ENCODE measurements at places on chromosomes 1 and 21.

DNA sequence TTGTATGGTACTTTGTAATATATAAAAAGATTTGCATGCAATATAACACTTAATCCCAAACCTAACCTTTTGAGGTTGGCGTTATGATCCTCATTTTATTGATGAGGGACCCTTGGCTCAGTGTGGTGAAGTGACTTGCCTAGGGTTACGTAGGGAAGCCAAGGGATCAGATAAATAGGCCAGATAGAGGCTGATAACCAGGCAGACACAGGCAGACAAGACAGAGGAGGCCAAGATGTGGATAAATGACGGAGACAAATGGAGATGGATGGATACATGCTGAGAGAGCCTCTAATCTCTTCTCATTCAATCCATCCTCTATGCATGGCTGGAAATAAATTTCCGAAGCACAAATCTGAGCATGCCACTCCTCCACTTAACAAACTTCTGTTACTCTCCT is 136.9 kb upstream of the SPATA6 start:
- DNase-seq, result no peak

DNA sequence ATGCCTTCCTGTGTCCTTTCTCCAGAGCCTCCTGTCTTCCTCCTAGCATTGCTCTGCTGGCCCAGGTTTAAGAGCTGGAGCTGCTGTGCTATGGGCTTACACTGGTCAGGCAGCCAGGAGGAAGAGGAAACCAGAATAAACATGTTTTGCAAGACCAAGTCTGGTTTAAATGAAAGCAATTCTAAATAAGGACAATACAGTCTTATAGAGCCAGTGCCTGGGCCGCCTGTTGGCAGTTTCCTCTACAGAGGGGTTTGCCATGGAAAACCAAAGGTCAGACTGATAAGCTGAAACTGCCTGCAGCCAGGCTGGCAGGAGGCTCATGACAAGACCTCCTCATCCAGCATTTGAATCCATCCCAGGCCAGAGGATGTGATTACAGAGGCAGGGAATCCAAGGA is 92.9 kb upstream of the FGGY start:
- DNase-seq, result no peak

DNA sequence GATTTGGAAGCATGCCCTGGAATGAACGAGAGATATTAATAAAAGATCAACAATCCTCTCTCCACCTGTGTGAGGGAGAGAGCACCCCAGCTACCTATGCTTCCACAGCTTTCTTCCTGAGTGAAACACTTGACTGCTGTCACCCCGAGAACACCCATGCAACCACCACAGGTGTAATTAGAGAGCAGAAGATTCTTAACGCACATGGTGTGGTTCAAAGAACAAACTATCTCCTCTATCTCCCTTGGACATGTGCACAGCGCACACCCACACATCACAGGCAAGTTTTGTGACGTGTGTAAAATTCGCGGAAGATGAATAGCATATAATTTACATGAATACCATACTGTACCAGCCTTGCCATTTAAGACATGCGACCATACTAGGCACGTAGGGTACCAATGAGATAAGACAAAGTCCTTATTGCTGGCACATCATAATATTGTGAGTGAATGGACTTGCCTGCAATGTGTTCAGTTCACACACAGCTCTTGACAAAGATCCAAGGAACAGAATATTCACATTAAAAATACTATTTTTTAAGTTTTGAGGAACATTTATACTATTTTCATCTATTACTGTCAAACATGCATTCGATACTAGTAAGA is 11.6 kb downstream of the ERRFI1 start:
- DNase-seq, result no peak

DNA sequence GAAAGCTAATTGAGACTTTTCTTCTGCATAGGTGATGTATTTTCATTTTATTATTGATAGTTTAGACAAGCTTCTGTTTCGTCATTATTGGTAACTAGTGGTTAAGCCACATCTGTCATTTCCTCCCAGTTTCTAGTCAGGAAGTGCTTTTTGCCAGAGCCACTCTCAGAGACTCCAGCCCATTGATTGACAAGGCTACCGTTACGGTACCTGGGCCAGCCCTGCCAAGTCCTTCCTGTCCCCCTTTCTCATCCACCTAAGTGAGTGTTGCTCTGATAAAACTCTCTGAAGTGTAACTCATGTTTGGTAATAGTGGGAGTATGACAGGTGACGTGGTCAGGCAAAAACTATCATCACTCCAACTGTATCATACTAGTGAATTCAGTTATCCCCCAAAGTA is 29.6 kb upstream of the AGL start:
- peak; percentile 72 for DNase-seq

GRCh38 chr1:245550720-245551043 is 395.9 kb downstream of the KIF26B start:
- DNase-seq, result no peak

GRCh38 chr1:171805395-171806115 is 24.1 kb downstream of the METTL13 start:
- no peak for DNase-seq

- DNase-seq, result no peak
Measured at GRCh38 chr21:34850166-34850690, 181.4 kb downstream of the CLIC6 start.

GRCh38 chr1:222592171-222592570 is 2.4 kb upstream of the TAF1A start:
- DNase-seq, result no peak

DNA sequence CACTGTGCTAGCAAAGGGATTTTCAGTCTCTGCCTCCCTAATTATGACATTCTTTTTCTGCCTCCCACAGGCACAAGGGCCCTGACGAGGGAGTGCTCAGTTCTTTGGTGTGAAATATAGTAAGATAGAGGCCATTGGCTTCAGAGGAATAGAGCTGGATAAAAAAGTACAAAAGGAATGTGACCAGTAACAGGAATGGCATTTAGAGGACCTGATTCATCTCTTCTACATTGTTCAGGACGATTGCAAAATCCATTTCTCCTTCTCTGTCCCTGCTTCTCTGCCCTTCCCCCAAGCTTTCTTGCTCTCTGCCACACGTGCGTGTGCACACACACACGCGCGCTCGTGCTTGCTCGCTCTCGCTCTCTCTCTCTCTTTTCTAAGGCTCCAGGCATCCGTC is 668.2 kb downstream of the KIF26B start:
- no peak for DNase-seq

GRCh38 chr1:197180252-197180878 is 33.9 kb upstream of the ASPM start:
- DNase-seq, result peak; percentile 28

GRCh38 chr1:87279966-87280535 is 48.6 kb upstream of the LMO4 start:
- peak; percentile 7 for DNase-seq

DNA sequence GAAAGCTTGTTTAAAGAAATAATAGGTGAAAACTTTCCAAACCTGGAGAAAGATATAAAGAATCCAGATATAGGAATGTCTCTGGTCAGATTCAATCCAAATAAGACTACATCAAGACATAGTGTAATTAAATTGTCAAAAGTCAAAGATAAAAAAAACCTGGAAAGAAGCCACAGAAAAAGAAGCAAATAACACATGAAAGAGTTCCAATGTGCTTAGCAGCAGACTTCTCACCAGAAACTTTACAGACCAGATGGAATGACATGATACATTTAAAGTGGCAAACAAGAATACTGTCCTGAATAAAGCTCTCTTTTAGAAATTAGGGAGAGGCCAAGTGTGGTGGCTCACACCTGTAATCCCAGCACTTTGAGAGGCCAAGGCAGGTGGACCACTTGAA is 1039.9 kb downstream of the KCNT2 start:
- DNase-seq, result no peak

DNA sequence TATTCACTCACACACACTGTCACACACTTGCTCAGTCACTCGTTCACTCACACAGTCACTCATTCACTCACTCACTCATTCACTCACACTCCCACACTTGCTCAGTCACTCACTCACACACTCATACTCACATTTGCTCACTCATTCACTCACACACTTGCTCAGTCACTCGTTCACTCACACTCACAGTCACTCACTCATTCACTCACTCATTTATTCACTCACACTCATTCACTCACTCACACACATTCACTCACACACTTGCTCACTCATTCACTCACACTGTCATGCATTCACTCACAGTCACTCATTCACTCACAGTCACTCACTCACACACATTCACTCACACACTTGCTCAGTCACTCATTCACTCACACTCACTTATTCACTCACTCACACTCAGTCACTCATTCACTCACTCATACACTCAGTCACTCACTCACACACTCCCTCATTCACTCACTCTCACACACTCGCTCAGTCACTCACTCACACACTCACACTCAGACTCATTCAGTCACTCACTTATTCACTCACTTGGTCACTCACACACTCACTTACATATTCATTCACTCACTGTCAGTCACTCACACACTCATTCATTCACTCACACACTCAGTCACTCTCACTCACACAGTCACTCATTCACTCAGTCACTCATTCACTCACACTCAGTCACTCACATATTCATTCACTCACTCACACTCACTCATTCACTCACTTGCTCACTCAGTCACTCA is 167.0 kb upstream of the C1orf174 start:
- no peak for DNase-seq

- peak; percentile 56 for DNase-seq
Measured at GRCh38 chr1:162854245-162854882, 6.6 kb downstream of the CCDC190 start.

DNA sequence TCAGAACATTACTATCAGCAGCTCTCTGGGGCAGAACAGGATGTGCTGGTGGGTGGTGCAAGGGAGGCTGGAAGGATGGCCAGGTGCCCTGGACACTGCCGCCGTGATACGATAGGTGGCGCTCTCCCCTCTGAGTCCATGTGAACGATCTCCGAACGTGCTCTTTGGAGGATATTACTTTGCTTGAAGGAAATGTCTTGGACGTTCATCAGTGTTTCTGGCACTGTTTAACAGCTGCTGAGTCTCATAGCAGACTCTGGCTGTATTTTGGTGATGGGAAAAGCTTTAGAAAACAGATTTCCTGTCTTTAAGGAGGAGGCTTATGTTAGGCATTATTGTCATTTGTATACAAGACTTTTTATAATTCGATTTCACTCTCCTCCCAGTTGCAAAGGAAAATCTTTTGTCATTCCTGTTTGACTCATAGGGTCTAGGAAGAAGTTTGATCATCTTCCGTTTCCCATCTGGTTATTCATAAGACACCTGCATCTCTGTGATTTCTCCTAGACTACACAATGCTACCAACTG is 386.2 kb upstream of the ADGRL2 start:
- DNase-seq, result peak; percentile 30

GRCh38 chr1:38991638-38992411 is 749 bp downstream of the AKIRIN1 start:
- no peak for DNase-seq

DNA sequence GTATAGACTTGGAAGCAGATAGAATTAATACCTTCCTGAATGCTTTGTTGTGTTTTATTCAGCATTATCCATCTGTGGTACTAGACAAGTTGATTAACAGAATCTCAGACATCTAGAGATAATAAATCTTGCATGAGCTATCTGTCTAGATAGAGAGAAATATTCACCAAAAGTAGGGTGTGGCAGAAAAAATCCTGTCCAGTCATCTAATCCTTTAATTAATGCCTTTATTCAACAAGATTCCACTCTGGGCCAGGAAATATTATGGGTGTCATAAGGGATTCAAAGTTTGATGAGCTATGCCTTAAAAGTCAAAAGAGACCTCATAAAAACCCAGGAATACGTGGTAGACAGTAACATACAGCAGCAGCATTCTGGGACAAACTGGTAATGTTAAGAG is 601.2 kb downstream of the LMO4 start:
- DNase-seq, result no peak

DNA sequence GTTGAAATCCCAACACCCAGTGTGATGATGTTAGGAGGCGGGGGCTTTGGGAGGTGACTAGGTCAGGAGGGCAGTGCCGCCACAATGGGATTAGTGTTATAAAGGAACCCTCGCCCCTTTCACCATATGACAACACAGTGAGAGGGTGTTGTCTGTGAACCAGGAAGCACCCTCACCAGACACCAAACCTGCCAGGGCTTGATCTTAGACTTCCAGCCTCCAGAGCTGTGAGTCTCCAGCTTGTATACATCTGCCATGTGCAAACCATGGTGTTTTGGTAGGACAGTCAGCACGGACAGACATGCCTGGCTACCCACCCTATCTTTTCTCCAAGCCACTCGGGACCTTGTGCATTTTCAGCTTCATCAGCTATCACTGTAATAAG is 4.0 kb downstream of the TRIM11 start:
- no peak for DNase-seq

DNA sequence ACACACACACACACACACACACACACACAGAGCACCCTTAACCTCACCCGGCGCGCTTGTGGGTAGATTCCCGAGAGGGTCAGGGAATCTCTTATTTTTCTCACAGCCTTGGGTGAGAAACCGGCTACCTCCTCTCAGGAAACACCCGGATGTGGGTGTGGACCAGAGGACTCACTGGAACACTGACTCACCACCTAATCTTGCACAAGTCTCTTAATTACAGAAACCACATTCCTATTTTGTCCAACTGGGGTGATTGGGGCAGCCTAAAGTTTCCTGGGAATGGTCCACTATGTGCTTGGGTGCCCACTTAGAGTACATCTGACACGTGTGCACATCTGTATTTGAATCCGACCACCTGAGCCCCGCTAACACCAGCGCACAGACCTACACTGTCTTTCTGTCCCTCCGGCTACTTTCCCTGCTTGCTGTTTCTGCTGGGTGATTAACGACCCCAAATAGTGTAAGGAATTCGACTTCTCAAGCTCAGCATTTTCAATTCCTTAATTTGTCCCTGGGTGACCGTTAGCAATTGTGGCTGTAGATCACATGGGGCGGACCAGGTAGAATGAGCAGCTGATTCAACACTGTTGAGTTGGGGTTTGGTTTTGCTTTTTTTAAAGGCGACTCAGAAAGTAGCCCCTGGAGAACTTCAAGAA is 14.0 kb upstream of the TBX15 start:
- no peak for DNase-seq

GRCh38 chr1:87913361-87913760 is 584.7 kb downstream of the LMO4 start:
- no peak for DNase-seq

DNA sequence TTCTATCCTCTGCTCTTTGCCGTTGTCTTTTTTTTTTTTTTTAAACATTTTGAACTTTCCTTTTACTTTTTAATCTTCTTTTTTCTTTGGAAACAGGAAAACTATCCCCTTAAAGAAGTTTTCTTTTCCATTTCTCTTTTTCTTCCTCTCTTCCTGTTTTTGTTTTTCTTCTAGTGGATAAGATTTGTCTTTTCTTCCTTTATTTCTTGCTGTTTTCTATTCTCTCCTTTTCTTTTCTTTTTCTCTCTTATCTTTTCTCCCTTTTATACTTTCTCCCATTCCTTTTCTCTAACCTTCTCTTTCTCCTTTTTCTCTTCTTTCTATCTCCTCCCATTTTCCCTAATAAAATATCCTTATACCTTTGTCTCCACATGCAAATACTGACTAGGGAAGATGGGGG is 46.2 kb downstream of the PEX14 start:
- no peak for DNase-seq

DNA sequence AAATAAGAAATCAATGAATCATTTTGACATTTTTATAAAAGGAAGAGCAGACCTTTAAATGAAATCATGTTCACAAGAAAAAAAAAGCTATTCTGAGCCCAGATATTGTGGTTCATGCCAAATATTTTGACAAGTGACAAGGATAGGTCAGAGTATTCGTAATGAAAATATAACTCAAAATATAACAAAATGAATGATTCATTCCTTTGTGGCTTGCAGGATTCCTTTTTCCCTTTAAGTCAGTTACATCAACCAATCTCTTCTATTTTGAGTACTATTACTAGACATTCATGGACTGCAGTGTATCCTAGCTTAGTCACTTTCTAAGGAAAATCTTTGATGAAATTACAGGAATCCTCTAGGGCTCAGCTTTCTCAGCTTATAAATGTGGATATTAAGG is 188.7 kb downstream of the COL11A1 start:
- DNase-seq, result no peak

Measured in activated CD4-positive, alpha-beta T cell treated with anti-CD3 and anti-CD28 coated beads, Interleukin-2, amount 50 U/mL, for 16 hours (primary cell).